ENCODE measurements at places on chromosomes 3 and 15.

GRCh38 chr15:66841953-66842681 lies 140.1 kb downstream of the SMAD6 start:
- peak; percentile 13 for DNase-seq

GRCh38 chr3:107392549-107393165 lies 15.4 kb downstream of the CCDC54 start:
- DNase-seq, result no peak

DNA sequence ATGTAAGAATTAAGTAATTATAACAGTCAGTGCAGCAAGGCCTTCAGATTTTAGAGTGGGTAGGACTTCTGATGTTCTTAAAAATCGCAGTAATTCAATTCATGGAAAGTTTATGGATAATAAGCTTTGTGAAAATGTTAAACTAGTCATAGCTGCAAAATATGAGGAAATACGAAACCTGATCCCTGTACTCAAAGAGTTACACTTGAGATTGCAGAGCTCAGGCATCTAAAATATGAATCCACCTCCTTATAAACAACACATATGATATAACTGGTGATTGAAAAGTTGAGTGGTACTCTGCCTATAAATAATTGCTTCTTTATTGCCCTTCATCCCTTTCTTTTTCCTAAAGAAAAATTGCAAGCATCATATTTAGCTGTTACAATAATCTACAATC lies 473.3 kb downstream of the OTOL1 start:
- DNase-seq, result no peak

DNA sequence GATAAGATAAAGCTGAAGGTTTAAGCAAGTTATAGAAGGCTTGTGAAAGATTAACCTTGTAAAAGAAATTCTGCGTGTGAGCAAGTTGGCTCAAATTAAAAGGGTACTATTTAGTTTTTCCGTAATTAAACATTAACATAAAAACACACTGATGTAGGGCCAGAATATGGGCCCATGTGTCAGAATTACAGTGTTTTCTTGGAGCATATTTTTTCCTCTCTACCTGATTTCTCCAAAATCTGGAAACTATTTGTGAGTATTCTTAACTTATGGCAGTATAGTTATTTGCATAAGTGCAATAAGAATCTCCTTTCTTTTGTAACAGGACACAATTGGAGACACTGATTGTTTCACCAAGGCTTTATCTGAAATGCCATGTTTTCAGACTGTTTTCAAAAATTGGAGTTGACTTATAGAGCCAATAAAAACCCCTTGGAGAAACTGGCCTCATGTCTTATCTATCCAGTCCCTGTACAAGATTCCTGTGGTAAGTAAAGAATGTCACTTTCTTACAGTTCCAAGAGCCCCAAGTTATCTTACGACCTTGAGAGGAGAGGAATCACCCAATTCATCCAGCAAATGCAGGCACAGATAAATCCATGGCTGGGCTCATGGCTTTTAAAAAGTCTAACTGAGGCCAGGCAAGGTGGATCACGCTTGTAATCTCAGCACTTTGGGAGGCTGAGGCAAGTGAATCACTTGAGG lies 47.8 kb upstream of the P2RY1 start:
- DNase-seq, result no peak

GRCh38 chr15:40333922-40334492 lies 6.7 kb downstream of the CCDC9B start:
- peak; percentile 84 for DNase-seq

- no peak for DNase-seq
Measured at GRCh38 chr15:73919706-73920105, 6.6 kb upstream of the LOXL1 start.

Measured in NCI-H82 (cell line).